Fibroblast of mammary gland (primary cell): ENCODE measurements at places on chromosomes 1 and 21.
A peak's percentile ranks its signal among the peaks of the same experiment; 100 is the strongest.

DNA sequence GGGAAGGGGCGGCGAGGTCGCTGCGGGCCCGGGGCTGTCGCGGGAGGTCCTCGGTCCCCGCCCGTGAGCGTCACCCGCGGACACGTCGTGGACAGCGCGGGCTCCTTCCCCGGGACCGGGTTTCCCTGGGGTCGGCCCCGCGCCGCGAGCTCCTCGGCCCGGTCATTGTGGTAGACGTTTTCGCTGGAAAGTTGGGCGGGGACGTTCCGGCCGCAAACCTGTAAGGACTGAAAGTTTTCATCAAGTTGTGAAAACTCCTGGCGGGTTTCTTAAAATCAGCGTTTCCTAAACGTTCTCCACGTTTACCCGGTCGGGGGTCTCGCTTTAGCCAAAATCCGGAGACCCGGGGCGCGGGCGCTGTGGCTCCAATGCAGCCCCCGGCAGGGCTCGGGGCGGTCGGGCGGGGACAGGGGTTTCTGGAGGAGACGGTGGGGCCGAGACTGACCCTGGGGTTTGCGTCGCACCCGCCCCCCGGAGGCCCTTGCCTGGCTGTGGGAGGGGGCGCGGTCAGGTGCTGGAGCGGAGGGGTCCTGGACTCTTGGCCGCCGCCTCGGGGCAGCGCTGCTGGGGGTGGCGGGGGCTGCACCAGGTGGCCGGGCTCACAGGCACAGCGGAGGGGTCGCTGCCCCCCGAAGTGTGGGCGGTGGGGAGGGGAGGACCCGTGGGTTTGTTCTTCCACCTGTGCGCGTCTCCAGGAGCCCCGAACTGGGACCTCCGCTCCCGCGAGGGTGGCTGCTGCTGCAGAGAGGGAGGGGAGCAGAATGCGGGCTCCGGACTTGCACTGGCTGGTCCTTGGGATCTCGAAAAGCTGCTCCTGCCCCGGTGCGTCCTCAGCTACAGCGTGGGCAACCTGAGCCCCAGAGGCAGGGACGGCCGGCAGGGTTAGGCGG lies 827 bp downstream of the PRKCZ start:
- DNase-seq, result no peak

DNA sequence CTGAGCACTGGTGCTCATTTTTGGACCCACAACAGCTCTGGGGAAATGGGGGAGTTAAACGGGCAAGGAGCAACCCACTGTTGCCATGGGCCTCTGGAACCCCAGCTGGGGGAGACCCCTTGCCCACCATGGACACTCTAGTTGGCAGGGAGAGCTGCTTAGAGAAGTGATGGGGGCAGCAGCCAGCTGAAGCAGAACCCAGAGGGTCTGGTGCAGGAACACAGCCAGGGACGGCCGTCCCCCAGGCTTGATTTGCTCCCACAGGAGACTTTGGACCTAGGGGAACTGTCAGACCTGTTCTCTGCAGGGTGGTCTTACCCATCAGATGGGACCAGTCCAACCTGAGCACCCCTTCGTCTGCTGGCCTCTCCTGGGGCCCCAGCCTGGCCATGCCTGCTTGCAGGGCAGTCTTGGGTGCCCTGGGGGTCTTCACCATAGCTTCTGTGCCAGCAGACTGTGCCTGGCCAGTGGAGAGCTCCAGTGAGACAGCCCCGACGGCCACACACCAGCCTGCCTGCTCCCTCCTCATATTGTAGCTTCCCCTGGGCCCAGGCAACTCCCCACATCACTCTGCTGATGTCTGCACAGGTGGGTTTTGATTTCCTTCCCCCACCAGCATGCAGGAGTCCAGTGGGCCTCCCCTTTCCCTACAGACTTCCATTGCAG lies 11.3 kb downstream of the SPATC1L start:
- no peak for DNase-seq

DNA sequence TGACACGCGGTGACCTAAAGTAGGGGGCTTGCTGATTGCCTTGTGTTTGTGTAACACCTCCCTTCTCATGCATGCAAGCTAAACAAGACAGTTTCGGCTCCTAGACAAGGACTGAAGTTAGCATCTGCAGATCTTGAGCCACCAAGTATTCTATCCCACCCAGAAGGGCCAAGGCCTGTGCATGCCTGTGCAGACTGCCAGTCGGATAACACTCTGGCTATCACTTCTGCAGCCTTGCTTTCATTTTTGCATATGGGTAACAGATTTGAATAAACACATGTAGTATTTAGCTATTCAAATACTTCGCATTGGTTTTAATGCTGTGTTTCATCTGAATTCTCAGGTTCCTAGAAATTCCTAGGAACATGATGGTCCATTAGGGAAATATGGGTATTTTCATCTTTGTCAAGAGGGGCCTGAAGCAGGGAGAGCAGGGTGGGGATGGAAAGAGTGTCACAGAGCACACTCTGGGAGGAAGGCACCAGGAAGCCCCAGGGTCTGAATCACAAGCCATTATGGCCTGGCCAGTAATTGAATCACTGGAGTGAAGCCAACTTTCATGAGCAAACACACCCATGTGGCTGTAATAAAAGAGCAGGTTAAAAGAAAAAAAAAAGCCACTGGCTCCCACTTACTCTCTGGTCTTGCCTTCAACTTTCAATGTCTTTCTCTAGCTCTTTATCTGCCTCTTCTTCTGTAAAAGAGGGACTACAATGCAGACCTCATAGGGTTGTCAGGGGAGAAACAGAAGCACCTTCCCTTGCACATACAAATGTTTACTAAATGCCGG lies 28.3 kb downstream of the GADD45A start:
- peak; percentile 93 for DNase-seq

GRCh38 chr1:241181471-241181870 lies 175.5 kb downstream of the RGS7 start:
- DNase-seq, result no peak

- DNase-seq, result no peak
Measured at GRCh38 chr21:16634515-16634914, 878.3 kb upstream of the CXADR start.

DNA sequence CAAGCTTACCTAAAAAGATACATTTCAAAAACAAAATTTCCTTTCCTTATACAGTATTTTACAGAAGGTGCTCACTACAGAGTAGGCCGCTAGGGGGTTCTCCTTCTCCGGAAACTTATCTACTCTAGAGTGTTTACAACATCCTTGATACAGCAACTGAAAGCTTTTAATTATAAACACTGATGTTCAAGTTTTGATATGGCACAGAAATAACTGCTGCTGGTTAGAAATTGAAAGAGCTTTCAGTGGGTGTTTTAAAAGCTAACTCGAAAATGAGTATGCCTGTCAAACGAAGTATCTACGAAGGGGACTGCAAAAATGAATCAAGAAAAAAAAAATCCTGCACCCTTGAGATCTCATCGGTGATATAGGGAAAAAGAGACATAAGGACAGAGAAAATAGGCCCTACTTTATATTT lies 1.0 kb downstream of the YOD1 start:
- peak; percentile 63 for DNase-seq

DNA sequence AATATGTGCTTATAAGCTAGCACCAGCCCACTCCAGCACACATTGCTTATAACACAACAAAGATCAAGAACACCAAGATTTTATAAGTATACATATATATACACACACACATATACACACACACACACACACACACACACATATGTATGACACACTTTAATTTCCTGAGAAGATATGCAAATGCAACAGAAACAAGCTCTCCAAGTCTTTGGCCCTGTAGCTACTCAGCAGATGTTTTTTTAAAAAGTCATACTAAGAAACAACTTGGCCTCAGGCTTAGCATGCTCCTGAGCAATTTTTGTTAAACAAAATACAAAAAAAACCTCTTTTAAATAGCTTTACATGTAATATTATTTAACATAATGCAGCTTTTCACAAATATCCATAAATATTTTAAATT lies 11.1 kb downstream of the TNFSF18 start:
- DNase-seq, result no peak

DNA sequence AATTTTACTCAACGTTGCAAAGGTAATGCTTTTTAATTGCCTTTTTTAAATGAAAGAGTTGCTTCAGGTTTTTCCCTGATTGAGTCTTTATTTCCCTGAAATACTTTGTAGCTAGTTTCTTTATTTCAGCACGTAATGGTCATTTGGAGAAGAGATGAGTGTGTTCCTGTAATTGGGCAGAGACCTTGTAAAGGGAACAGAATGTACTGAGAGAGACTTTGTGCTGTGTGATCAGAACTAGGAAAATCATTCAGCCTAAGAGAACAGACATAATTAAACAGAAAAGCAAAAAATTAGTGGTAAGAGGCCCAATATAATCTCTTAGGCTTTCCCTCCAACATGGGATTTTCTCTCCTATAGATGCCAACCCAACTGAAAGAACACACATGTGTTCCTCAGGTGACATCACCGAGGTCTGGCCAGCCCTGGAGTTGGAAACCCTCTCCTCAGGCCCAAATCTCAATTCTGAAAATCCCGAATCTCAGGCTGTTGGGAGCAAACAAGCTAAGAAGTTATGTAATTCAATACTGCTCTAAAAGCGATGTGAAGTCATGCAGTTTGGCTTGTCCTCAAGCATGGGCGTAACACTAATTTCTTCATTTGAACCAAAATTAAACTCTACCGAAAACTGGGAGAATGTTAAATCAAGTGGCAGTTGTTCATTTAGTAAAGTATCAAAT lies 102.0 kb downstream of the TGFB2 start:
- no peak for DNase-seq

- DNase-seq, result no peak
Measured at GRCh38 chr1:14949270-14949835, 204.2 kb upstream of the TMEM51 start.

DNA sequence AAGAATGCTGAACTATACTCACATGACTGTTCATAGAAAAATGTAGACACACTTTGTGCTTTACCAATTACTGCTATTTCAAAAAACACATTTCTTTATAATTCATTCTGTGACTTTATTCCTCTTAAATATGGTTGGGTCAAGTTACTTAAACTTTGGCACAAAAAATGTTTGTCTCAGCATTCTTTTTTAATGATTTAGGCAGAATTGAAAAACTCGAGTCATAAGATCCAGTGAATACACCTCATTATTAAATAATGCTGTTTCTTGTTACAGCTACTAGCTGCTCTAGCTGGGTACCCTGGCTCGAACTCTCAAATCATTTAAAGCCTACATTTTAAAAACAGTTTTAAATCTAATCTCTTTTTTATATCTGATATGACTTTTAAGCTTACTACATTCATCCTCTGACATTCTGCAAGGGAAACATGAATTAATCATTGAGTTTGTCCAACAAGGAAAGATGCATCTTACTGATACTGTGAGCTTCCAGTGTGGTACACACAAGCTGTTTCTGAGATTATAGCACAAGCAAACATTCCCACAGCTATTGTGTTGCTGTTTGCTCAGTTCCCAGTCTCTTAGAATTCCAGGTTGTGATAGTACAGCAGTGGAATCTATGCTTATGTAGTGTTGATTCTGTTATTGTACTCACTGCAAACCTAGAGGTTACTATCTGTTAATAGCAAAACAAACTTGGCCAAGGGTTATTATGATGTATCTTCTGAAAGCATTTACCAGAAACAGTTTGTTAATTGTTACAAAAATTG lies 746.5 kb downstream of the USP25 start:
- DNase-seq, result peak; percentile 62

- DNase-seq, result no peak
Measured at GRCh38 chr21:29490016-29490415, 191.3 kb downstream of the BACH1 start.

GRCh38 chr1:157087030-157087429 lies 12.6 kb downstream of the ETV3L start:
- DNase-seq, result no peak

- DNase-seq, result peak; percentile 8
Measured at GRCh38 chr1:23923592-23924499, 10.7 kb upstream of the CNR2 start.

GRCh38 chr1:221761354-221762002 lies 19.6 kb upstream of the DUSP10 start:
- no peak for DNase-seq

DNA sequence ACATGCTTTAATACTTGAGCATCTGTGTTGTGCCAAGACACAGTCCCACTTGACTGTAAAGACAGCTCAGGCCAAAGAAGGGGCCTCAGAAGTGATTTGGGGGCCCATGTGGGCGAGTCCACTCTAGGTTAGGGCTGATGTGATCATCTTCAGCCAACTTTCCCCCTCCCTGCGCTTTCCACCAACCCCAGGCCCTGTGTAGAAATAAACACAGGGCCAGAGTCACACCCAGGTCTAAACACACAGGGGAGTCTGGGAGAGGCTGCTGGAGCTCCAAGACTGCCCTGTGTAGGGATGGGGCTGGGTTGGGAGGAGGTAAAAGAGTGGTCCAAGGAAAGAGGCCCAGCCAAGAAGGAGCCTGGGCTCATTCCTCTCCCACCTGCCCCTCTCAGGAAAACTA lies 2.5 kb upstream of the WNT2B start:
- no peak for DNase-seq

- no peak for DNase-seq
Measured at GRCh38 chr21:37566790-37567615, 200.4 kb downstream of the DYRK1A start.

GRCh38 chr21:44503901-44504399 lies 36.0 kb downstream of the KRTAP10-1 start:
- no peak for DNase-seq

DNA sequence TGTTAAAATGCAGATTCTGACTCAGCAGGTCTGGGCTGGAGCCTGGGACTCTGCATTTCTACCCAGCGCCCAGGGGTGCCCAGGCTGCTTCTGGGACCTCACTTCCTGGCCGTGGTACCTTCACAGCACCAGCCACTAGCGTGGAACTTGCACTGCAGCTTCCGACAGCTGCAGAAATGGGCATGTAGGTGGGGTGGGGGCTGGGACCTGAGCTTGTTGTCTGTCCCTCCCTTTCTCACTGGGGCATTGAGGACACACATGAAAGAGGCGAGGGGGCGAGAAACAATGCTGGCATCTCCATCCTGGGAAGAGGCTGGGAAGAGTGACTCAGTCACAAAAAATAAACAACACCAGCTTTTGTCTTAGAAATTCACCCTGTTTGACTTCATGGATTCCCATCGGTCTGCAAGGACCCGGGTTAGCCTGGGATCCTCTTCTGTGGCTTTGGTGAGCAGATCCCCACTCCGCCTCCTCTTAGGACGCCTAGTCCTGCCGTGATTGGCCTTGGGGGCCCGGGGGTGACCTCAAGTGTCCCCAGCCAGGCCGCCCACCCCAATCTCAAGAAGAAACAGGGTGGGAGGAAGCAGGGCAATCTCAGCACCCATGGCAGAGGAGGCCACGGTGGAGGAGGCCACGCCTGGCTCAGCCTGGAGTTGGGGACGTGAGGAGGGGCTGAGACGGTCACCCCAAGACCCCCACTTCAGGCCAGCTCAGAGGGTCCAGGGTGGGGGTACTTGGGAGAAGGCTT lies 29.9 kb upstream of the POFUT2 start:
- peak; percentile 92 for DNase-seq

DNA sequence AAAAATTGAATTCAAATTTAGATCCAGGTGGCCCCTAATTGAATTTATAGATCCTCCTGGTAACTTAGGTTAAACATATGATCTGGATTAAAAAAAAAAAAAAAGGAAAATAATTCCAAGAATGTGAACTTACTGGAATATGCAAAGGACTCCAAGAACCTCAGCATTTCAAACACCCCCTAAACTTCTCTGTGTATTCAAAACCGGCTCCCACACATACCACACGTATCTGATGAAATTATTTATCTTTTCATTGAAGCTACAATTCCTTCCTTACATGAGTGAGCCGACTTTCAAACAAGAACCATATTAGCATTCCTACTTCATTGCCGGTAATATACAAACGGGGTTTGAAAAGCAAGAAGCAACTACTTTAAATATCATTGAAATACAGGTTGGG lies 61.4 kb upstream of the FMN2 start:
- no peak for DNase-seq
